ENCODE measurements at places on chromosomes 12 and 14.

- no peak for DNase-seq
Observed at GRCh38 chr12:107080299-107080698, 13.1 kb downstream of the CRY1 start.

DNA sequence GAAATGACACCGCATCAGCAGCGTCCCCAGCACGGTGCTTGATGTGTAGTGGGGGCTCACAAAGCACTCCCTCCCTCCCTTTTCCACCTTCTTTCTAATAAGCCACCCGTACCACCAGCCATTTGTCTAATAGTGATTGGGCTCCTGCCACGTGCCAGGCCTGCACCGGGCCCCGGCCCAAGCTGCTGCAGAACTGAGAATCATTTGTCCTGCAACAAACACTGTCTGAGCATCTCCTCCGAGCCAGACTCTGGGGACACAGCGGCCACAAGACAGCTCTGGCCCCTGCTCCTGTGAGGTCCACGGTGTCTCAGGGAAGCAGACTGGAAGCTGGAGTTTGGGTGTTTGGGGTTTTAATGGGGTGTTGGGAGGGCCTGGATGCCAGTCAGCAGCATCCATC, 43.9 kb downstream of the MVK start:
- DNase-seq = no peak

- no peak for DNase-seq
Observed at GRCh38 chr12:54967461-54967860, 17.1 kb downstream of the TESPA1 start.

DNA sequence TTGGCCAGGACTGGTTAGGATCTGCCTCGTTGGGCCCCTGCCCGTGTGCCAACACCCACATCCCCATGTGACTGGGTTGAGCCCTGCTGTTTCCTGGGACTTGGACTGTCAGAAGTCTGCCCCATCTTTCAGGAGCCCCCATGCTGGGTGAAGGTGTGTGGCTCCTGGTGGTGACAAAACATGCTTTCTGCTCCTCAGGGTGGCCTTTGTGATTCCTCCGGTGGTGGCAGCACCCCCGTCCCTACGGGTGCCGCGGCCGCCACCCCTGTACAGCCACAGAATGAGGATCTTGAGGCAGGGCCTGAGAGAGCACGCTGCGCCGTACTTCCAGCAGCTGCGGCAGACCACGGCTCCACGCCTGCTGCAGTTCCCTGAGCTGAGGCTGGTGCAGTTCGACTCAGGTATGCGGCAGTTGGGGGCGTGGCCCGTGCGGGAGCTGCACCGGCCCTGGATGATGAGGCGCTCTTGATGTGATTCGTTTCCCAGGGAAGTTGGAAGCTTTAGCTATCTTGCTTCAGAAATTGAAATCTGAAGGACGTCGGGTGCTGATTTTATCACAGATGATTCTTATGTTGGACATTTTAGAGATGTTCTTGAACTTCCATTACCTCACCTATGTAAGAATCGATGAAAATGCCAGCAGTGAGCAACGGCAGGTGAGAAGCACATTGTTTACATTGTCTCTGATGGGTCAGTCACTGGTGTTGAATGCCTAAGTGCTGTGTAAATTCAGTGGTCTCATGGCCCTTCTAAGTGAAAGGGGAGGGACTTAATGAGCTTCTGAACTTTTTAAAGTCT, 80.0 kb downstream of the EP400 start:
- no peak for DNase-seq

GRCh38 chr12:42677461-42677860, 87.9 kb upstream of the PRICKLE1 start:
- no peak for DNase-seq

DNA sequence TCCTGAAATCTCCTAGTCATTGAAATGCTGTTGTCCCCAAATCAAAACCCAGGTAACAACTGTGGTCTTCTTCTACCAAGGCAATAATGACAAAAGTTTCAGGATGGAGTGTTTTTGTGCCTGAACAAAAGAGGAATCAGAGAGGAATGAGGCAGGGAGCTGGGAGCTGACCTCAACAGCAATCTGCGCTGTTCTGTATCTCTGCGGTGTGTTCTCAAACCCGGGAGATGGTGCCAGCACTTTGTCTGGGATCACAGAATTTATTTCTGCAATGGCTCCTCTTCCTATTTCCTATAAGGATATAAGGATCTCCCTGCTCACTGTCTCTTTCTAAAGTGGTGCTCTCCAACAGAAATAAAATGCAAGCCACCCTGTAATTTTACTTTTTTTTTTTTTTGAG, 449 bp upstream of the GLT8D2 start:
- no peak for DNase-seq
